ENCODE measurements at places on chromosomes 16 and 17.

DNA sequence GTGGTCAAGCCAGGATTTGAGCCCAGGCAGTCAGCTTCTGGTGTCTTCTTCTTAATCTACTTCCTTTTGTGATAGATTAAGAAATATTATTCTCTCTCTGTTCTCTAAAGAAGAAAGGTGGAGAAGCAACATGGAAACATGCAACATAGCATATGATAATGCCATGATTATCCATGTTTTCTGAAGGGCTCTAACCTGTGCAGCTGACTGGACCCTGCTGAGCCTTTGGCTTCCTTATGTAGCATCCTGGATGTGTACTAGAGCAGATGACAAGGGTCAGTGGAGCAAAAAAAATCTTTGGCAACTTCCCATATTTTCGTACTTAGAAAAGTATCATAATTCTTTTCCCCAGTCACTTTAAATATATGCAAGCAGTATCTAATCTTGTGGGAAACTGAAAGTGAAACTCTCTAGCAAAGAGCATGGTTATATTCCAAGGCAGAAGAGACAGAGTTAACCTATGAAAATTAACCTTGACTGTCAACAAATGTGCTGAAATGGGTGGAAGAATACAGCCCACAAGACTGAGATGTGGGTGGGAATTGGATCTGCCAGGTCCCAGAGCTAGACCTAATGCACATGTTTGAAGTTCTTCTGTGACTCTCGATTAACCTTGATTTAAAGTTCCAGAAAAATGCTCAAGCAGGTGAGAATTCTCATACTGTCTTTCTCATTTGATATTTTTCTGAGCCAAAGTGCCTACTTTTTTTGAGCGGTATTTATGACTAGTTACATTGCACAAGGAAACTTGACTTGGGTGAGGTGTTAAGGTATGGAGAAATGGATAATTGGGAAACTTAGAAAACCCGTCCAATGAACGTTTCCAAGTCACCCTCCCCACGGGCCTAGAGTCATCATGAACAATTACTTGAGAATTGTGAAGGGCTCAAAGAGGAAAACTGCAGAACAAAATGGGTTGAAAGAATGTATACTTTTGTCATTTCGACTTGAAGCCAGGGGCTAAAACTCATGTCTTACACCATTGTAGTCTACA, 248.6 kb downstream of the FTO start:
- DNase-seq = no peak

DNA sequence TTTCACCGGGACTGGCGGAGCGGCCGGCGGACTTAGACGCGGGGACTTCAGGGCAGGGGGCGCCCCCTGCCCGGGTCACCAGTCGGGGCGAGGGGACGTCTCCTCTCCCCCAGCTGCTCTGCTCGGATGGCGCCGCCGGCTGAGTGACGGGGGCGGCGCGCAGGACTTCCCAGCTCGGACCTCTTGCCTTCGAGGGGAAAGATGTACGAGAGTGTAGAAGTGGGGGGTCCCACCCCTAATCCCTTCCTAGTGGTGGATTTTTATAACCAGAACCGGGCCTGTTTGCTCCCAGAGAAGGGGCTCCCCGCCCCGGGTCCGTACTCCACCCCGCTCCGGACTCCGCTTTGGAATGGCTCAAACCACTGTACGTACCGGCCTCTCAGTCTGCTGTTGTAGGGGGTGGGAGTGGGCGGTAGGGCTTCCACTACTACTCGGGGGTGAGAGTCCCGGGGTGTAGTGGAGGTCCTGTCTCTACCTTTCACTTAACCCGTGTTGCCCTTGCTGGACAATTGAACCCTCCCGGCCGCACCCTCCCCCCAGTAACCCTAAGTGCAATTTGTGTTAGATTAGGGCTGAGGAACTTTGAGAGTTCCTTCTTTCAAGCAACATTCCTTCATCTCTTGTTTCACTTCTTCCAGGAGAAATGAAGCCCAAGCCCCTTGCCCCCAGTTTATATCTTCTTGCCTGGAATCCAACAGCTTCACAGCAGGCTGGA, 21.9 kb downstream of the GJD3 start:
- no peak for DNase-seq

GRCh38 chr16:30115238-30115637, 1.9 kb upstream of the GDPD3 start:
- DNase-seq = no peak

DNA sequence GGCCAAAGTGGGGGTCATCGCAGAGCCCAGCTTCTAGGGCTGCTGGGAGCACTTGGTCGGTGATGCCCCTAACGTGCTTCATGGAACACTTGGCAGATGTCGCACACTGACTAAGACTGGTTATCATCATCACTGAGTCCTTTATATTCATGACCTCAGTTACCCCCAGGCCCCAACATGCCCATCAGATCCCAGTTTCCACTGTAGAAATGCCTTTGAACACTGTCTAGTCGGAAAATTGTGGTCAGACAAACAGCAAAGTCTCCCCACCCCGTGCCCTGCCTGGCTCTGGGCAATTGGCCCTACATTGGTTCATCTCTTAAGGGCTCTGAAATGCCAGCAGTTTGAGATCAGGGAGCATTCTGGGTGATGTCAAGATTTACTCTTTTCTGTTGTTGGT, 51.3 kb downstream of the NKD1 start:
- DNase-seq = no peak

DNA sequence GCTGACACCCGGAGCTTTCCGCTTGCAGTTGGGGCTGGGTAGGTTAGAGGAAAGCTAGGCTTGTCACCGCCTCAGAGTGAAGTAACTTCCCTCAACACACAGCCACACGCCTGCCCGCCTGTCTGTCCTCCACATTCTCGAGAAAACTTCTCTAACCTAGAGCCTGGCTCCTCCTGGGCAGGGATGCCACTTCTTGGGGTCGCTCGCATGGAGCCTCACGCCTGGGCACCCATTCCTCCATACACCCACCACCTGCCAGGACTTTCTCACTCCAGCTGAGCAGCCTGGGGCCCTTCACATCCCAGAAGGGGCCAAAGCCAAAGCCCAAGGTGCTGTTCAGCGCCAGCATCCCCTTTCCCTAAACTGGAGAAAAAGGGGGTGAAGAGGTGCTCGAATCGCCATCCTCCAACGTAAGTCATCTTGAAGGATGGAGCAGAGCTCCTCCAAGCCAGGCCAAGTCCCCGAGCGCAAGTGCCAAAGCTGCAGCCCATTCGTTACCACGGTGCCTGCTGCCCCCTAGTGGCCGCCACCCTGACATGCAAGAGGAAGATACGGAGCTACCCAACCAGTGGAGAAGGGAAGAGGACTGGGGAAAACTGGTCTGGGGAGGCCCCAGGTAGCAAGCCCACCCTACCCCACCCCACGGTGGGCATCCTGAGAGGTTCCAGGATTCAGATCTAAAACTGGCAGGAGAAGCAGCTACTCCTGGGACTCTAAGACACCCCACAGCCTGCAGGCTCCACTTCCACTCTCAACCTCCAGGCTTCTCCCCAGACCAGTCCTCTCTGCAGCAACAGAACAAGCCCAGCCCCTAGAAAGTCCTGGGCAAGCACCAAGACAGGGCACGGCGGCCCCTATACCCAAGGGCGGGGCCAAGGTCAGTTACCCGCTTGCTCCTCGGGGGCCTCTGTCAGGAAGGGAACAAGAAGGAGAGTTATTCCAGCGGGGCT, 63.1 kb downstream of the MYO18A start:
- peak; percentile 75 for DNase-seq

- peak; percentile 9 for DNase-seq
Observed at GRCh38 chr17:68613739-68614298, 12.7 kb upstream of the FAM20A start.

GRCh38 chr16:57091975-57092785, at the start of gene CPNE2:
Gene CPNE2, plus strand, starts transcription at chr16:57092583. Its CDS starts 18,160 bp downstream, at chr16:57110743.
- DNase-seq = peak; percentile 26

DNA sequence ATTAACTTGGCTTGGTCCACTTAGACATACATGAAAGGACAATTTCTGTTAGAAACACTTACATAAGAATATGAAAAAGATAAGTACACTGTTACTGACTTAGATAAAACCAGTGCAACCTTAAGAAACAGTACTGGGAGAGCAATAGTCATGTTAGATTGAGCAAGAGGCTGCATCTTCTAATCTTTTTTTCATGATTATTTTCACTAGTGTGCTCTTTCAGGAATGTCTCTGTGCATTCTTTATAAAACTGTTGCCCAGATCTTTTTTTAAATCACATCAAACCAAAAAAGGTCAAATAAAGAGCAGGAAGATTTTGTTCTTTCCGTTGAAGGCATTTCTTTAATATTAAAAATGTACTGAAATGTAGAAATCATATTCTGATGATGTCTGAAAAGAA, 100.7 kb upstream of the AXIN2 start:
- DNase-seq = no peak

- no peak for DNase-seq
Observed at GRCh38 chr16:20826039-20826566, 19.8 kb downstream of the REXO5 start.

DNA sequence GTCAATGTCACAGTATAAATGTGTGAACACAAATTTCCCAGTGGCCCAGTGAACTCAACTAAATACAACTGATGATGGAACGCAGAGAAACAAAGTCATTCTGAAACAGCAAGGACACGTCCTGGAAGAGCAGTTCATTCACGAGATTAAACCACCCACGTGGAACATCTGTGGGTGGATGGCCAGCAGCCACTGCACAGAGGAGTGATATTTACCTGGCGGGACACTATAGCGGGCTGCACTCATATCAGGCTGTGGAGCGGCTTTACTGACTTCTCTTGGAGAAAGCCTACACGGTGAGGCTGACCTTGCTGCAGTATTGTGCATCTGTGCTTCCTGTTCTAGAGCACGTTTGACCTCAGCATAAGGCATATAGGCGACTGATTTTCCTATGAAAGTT, 87.3 kb downstream of the TTC19 start:
- no peak for DNase-seq

GRCh38 chr16:17526956-17527937, 56.5 kb upstream of the XYLT1 start:
- no peak for DNase-seq
